ENCODE measurements at places on chromosomes 16 and 17.

DNA sequence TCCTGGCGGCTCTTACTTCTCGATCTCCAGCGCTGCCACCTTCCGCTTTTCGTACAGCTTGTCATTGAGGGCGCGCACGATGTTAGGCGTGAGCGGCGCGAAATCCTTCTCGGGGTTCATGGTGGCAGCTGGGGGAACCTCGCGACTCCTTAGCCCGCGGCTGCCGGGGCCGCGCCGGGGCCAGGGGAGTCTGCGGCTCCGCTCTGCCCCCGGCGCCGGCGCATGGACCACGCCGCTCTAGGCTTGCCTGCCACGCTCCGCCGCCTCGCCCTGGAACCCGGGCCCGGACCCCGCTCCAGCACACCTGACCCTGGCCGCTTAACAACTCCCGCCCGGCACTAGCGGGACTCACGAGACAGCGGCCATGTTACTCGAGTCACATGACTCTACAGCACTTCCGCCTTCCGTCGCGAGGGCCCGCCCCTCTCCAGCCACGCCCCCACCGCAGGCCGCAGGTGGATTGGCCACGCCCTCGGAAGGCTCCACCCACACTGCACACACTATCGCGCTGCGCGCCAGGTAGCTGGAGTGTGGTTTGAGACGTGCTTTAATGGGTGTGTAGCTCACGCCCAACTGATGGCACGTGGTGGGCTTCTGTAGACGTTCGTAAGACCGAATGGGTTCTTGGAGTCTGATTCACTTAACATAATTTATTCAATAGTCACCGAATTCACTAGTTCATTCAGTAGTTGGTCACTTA lies at the start of gene VAC14:
Gene VAC14, minus strand, starts transcription at position 378 of the 700 bp plus-strand sequence. Its CDS starts 258 bp downstream, at position 120.
- peak; percentile 99 for DNase-seq

- DNase-seq: no peak
These were observed 431.9 kb downstream of the SHISA9 start for GRCh38 chr16:13333336-13333735.

DNA sequence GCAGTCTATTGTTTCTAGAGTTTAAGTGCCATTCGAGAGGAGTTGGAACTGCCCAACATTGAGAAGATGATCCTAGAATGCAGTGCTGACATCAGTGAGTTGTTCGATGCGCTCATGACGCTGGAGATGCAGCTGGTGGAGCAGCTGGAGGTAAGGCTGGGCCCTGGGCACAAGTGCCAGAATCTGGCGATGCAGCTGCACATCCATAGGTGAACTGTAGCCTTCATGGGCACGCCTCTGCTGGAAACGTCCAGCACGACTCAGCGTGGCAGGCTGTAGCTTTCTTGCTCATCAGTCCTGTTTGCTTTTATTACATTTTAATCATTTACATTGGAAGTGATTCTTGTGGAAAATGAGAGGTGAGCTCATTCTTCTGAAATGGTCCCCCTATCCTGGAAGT lies 31.7 kb downstream of the DRC3 start:
- DNase-seq: no peak

GRCh38 chr17:52758481-52758880 lies 600.0 kb upstream of the CA10 start:
- no peak for DNase-seq

DNA sequence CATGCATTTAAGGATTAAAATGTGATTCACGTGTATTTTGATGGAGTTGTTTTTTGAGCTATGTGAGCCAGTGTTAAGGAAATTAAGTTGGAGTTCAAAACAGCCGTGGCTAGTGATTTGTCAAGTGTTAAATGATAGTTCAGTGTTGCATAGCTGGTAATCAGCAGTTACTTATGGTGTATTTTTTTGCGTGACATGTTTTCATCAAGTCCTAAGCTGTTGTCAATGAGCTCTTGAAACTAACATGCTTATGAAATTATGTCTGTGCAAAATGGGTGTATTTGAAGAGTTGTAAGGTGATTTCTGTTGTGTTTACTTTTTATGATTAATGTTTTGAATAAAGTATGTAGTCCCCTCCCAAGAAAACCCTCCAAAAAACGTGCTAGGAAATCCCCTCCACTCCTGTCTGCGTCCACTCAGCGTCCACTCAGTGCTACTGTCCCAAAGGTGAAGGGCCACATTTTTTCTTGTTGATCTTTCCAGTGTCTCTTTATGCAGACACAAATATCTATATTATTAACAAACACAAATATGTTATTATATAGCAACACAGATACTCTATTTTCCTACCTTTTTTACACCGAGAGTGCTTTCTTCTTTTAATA lies 30.0 kb downstream of the USP10 start:
- no peak for DNase-seq

DNA sequence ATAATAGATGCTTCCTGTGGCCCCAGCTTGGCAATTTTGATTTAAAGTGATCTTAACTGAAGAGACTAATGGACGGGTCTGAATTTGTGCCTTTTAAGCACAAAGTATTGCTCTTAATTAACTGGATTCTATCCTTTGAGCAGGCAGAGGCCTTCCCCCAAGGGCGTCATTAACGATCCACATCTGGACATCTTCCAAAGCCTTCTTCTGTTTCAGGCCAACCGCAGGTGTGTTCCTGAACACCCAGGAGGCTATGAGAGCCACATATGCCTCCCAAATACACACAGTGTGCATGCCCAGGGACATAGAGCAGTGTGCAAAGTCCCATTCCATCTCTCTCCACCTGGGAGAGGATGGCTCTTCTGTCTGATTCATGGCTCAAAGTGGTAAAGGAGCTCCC lies 42.3 kb downstream of the MAPT start:
- no peak for DNase-seq

DNA sequence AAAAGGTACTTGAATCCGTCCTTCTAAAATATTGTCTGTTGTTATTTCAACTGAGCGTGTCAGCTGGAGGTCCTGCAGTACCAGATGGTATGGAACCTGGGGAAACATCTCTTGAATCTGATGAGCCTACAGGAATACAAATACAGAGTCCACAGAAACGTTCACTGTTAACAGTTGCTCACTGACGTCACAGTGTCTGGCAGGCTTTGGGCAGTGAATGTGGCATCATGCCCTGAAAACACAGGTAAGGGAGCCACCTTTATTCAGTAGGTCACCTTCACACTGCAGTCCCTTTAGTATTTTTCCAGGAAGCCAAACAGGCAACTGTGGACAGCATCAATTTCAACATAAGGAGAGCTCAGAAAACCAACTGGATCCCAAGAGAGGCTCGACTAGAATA lies 56.1 kb downstream of the AMFR start:
- no peak for DNase-seq

- no peak for DNase-seq
These were observed 24.1 kb upstream of the KCNJ16 start for GRCh38 chr17:70050931-70051330.

DNA sequence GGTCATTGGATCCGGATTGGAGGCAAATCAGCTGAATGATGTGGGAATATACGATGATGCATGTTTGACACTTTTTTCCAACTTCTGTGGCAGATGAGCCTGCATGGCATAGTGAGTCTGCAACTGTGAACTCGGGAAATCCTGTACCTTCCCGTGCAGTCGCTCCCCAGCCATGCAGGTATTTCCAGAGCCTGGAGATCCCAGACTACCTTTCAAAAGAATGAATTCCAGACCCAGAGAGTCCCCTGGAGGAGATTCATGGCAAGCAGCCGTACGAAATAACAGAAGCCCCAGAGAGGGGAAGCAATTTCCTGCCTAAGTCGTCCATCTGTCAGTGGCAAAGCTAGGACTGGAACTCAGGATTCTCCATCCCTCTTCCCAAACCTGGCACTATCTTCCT lies 75.7 kb upstream of the FAM20A start:
- DNase-seq: no peak

- DNase-seq: no peak
These were observed 5.5 kb upstream of the ZNF750 start for GRCh38 chr17:82845163-82845807.

- DNase-seq: no peak
These were observed 329 bp downstream of the SMARCD2 start for GRCh38 chr17:63842173-63842539.

GRCh38 chr17:38658741-38659345 lies 15.9 kb downstream of the EPOP start:
- DNase-seq: no peak

- DNase-seq: no peak
These were observed 38.8 kb upstream of the HSBP1 start for GRCh38 chr16:83768986-83769385.

- no peak for DNase-seq
These were observed 24.0 kb downstream of the ZNF750 start for GRCh38 chr17:82815790-82816305.

DNA sequence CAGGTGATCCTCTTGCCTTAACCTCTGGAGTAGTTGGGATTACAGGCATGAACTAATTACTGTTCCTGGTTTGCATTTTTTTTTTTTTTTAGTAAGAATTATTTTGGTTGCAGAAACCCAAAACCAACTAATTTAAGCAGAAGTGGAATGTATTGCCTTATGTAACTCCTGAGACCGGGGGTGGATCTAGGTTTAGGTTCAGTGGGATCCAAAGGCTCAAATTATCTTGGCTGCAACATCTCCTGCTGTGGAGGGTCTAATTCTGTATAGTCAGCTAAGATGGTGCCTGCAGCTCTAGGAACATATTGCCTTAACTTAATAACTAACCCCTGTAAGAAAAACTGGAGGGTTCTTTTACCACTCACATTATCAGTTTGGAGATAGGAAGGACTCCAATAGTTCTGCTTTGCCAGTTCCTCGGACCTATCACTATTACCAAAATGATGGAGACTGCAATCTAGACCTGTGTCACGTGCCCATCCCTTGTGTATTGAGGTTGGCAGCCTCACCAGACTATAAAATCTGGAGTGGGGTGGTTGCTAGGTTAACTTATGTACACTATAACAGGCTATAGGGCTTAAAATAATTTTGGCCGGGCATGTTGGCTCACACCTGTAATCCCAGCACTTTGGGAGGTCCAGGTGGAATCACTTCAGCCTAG lies 8.5 kb downstream of the SNTB2 start:
- no peak for DNase-seq

GRCh38 chr17:35801583-35802224 lies 6.3 kb upstream of the MMP28 start:
- no peak for DNase-seq

DNA sequence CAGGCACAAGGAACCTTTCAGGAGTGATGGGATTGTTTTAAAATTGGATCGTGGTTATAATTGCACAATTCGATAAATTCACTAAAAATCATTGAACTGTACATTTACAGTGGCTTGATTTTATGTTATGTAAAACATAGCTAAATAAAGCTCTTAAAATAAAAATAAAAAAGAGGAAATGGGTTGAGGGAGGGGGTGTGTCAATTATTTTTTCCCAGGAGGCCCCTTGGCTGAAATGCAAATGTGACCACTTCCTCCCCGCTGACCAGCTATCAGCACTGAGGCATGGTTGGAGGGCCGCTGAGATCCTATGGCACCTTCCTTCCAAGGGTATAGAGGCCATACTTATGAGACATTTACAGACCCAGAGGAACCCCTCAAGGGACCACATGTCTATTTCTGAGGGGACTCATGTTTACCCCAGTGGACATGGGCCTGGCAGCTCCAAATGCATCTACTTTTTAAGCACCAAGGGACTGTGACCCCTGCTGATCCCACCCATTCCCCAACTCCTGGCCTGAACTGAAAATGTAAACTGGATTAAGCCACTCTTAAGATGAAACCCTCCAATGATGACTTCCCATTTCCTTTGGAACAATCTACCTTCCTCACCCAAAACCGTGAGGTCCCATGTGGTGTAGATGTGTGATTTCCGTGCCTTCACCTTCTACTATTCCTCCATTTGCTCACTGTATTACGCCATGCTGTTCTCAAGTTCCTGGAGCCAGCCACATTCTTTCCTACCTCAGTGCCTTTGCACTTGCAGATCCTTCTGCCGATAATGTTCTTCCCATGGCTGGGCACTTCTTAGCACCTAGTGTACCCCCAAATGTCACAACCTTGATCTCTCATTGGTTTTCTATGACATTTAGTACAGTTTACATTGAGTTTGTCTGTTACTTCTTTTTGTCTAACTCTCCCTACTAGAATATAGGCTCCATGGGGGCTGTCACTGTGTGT lies 2.8 kb upstream of the IL21R start:
- DNase-seq: no peak

- no peak for DNase-seq
These were observed 26.3 kb downstream of the ERN1 start for GRCh38 chr17:64103391-64104364.

DNA sequence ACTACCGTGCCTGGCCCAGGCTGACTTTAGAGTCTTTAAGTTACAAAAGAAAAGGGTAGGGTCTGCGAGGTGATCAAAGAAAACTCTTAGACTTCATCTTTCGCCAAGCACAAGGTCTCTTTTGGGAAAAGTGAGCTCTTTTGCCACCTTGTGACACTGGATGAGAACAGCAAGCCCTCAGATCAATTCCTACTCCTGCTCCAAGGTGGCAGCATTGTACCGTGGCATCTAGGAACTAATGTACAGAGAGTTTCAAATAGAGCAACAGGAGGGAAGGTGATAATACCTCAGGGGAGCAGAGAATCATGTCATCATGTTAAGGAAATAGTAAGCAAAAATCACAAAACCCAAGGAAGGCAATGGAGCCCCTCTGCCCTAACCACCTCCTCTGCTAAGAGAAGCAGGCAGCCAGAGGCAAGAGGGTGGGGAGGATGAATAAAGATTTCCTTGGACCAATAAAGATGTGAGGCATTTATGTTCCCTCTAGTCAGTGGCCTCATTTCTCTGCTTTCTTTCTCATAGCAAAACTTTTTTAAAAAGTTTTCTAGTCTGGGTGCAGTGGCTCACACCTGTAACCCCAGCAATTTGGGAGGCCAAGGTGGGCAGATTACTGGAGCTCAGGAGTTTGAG lies 2.1 kb upstream of the C17orf78 start:
- DNase-seq: peak; percentile 54

DNA sequence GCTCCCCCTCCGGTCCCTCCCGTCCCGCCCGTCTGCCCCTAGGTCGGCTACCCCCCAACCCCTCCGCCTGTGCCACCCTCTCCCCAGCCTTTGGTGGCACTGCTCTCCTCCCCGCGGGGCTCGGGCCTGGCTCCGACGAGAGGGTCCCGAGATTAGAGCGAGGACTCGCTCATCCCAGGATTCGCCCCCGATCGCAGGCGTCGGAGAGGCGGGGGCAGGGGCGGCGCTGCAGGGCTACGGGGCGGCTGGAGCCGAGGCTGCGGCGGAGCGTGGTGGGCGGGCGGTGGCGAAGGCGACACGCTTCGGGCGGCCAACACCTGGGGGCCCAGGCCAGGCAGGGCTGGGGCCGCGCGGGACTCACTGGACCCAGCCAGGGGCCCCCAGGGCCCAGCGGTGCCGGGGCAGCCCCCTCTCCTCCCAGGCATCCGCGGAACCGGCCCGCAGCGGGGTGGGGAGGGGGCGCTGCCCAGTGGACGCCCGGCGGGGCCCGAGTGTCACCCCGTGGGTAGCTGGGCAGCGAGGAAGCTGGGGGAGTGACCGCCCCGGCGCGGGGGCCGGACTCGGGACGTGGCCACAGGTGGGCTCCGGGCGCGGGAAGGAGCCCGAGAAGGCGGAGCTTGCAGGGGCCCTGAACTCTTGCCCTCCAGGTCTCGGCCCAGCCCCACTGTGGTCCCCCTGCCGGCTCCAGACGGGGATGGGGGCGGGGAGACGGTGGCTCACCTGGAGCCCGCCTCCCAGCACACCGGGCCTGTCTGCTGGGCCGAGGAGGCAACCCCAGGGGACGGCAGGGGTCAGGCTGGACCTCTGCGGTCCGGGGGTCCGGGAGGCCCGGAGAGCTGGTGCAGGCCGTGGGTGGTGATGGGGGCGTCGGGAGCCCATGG lies 1.5 kb downstream of the MGAT5B start:
- no peak for DNase-seq

- no peak for DNase-seq
These were observed 132.8 kb upstream of the SDK2 start for GRCh38 chr17:73777131-73777449.

All from activated CD8-positive, alpha-beta memory T cell treated with anti-CD3 and anti-CD28 coated beads, Interleukin-2, amount 50 U/mL, for 4 hours (primary cell).